Activated CD4-positive, alpha-beta T cell treated with anti-CD3 and anti-CD28 coated beads, Interleukin-2, amount 50 U/mL, for 4 hours (primary cell): ENCODE measurements at places on chromosomes 2 and 18.

- no peak for DNase-seq
Measured at GRCh38 chr2:50748671-50749070, 283.3 kb downstream of the NRXN1 start.

- no peak for DNase-seq
Measured at GRCh38 chr2:33131749-33132148, 185.0 kb downstream of the LTBP1 start.

- no peak for DNase-seq
Measured at GRCh38 chr18:36130039-36130831, 536 bp downstream of the ELP2 start.

DNA sequence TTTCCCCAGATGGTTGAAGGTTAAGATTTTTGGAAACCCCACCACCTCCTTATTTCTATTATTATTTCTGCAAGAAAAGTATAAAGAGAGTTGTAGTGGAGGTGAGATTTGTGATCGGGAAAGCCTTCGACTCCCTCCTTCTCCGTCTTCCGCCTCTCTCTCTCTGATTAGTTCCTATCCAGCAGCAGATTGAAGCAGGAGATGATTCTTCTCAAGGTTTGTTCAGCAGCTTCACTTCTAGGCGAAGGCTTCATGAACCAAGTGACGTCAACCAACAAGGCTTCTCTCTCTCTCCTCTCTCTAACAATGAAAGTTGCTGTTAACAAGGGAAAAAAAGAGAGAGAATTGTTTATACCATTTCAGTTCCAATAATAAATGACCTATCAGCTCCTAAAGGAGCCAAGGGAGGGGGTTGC lies at the start of gene BAZ2B:
TSS of gene BAZ2B (minus strand) at position 263 of the 416 bp plus-strand sequence. CDS start 137,829 bp downstream, outside the sequence.
- no peak for DNase-seq

- DNase-seq, result no peak
Measured at GRCh38 chr2:60525899-60526298, 27.6 kb downstream of the BCL11A start.

- no peak for DNase-seq
Measured at GRCh38 chr2:114354199-114354598, 88.2 kb upstream of the DPP10 start.

DNA sequence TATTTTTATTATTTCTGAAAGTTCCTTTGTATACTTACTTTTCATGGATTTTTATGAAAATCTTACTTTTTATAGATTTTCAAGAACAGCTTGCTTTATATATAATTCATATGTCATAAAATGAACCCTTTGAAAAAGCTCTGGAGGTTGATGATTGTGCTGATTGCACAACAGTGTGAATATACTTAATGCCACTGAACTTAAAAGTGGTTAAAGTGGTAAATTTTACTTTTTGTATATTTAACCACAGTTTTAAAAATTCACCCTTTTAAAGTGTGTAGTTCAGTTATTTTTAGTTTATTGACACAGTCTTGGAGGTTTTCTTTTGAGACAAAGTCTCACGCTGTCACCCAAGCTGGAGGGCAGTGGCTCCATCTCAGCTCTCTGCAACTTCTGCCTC lies 8.4 kb downstream of the SANBR start:
- DNase-seq, result no peak

DNA sequence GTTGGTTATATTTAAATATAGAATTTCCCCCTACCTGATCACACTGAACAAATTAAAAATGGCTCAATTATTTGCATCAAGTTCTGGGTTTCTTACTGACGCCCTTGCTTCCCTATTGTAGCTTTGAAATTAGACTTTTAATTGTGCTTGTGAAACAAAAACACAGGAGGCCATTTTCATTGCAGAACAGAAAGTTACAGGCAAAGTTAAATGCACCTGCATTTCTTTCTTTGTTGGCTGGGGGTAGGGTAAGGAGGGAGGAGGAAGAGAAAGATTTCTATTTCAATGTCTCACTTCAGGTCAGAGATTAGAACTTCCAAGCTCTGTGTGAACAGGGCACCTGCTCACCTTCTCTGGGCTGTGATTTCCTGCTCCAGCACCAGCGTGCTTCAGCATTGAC lies 199.6 kb downstream of the BCL11A start:
- no peak for DNase-seq

DNA sequence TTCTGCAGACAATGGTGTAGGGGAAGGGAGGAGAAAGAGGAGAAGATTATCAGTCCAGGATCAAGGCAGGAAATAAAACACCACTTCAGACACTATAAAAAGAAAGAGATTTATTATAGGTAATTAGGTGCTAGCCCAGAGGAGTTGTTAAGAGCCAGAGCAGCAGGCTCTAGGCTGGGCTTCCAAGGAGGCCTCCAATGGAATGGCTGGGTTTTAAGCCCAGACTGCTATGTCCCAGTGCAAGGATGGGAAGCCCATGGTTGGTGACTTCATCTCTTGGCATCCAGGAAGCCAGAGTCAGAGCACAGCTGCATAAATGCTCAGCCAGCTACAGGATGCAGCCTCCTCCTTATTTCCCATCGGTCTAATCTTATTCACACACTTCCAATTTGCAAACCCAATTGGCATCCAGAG lies 95.6 kb downstream of the LAMA3 start:
- no peak for DNase-seq

GRCh38 chr18:6069539-6069938 lies 174.2 kb upstream of the TMEM200C start:
- no peak for DNase-seq

GRCh38 chr2:62566847-62567246 lies 60.9 kb upstream of the TMEM17 start:
- no peak for DNase-seq

GRCh38 chr2:158457826-158458616 lies 1.3 kb downstream of the PKP4 start:
- peak; percentile 48 for DNase-seq

DNA sequence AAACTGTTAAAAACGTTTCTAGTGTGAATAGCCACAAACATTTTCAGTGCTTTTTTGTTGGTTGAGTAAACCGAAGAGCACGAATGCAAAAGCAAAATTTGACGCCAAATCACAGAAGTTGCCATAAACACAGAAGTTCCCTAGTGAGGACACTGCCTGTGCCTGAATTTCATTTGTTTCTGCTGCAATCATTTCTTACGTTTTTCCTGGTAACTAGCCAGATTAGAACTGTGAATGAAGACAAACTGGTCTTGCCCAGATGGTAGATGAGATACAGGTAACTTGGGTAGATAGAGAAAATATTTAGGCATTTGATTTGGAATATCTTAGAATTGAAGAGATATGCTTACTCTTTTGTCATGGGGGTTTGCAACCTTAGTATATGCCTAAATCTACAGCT lies 9.8 kb upstream of the TBR1 start:
- DNase-seq, result no peak

- DNase-seq, result no peak
Measured at GRCh38 chr2:128377071-128377910, 58.6 kb upstream of the HS6ST1 start.

DNA sequence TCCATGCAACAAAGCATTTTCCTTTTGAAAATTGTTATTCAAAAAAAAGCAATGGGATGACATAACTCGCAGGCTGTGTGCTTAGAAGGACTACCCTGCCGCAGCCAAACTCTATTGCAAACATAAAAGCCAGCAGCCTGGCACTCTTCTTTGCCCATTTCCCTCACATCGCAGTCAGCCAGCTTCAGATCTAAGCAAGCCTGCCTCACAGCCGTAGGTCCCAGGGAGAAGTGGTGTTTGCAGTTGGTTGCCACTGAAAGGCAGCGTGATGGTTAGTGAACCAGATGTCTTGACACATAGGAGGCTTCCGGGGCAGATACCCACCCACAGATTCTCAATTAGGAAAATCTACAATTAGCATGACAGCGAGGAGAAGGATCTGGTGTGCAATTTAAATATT lies 655.2 kb downstream of the RNF144A start:
- peak; percentile 11 for DNase-seq

- no peak for DNase-seq
Measured at GRCh38 chr2:60297296-60298005, 256.0 kb downstream of the BCL11A start.

- DNase-seq, result no peak
Measured at GRCh38 chr18:76390452-76391035, 104.5 kb downstream of the ZNF516 start.

DNA sequence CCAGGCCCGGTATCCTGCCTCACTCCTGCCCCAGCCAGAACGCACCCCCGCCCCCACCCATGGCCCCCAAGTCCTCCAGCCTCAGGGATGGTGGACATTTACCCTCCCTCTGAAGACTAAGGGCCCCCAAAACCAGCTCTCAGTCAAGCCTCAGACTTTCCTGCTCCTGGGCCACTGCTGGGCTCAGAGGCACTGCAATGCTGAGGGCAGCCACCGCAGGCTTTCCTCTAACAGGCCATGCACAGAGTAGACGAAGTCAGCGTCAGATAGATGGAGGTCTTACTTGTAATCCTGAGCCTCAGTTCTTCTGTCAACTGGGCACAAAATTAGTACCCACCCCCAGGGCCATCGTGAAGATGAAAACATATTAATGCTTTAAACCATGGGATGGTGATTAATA lies 92.6 kb downstream of the TTC32 start:
- DNase-seq, result no peak

DNA sequence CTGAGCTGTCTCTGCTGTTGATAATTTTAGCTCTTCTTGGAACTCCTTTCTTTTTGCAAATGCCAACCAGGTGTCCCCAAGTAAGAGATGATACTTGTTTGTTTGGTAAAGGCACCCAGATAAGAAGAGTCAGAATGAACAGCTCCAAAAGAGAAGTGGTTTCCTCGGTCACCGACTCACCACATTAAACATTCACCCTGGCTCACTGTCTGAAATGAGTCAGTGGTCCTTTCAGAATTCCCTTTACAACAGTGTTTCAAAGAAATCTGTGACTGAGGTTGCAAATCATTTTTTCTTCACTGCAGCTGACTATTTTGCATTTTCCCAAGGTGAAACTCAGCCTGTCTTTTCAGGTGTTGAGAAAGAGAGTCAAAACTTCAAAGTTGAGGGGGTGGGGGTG lies 16.2 kb upstream of the CXCR4 start:
- DNase-seq, result peak; percentile 42

DNA sequence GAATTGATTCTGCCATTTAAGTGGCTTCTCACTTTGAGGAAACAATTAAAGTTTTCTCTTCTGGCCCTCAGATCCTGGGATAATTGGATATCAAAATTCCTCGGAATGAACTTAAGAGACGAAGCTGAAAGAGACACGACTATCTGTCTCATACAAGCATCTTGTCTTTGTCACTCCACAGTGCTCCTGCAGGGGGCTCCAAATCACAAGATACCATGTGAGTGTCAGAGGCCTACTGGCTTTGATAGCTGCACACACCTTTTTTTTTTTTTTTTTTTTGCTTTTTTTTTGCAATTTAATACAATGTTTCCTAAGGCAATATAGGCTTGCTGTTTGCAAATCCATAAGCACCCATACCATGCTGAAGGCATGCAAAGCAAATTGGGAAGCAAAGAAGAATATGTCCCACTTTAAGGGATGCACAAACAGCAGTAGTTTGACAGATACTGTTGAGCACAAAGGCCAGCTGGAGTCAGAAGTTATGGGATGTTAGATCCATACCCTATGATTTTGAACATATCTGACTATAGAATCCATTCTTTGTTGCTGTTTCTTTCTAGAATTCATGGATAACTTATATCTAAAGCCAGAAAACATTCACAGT lies 109.0 kb upstream of the CBLN2 start:
- DNase-seq, result no peak

- DNase-seq, result no peak
Measured at GRCh38 chr2:136191041-136191440, 73.1 kb upstream of the CXCR4 start.

- DNase-seq, result no peak
Measured at GRCh38 chr2:127040169-127040568, 66.8 kb downstream of the BIN1 start.

GRCh38 chr2:7452110-7452876 lies 535.1 kb downstream of the RNF144A start:
- DNase-seq, result no peak

- no peak for DNase-seq
Measured at GRCh38 chr2:134785659-134786430, 52.6 kb upstream of the ACMSD start.

DNA sequence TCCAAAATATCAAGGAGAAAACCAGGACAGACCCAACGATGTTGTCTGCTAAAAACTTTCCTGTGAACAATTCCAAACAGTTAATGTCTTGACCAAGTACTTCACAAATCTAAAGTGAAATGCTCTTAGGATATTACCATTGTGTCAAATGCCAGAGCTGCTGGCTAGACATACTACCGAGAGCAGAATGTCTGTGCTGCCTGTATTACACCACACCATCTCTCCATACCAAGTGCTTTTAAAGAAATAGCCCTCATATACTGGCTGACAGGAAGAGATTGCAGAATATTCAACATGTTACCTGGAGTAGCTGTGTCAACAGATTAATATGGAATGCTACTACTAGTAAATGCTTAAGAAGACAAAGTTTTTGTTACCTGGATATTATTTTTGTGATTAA lies 18.6 kb downstream of the IAH1 start:
- DNase-seq, result no peak

GRCh38 chr18:36514778-36515177 lies 217.3 kb downstream of the FHOD3 start:
- DNase-seq, result no peak

DNA sequence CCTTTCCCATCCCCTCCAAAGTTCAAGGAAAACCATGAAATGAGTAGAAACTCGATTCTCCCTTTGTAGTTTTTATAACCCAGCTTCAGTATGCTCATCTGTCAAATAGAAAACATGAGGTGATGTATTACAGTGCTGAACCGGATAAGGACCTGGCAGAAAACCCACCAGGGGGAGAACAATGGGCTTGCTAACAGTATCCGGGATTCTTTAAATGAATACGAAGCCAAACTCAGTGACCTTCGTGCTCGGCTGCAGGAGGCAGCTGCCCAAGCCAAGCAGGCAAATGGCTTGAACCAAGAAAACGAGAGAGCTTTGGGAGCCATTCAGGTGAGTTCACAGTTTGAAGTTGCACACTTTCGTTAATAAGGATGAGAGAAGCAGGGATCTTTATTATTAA lies 113.6 kb upstream of the TTC39C start:
- no peak for DNase-seq

GRCh38 chr2:74080346-74080745 lies 67.4 kb downstream of the BOLA3 start:
- no peak for DNase-seq

- DNase-seq, result no peak
Measured at GRCh38 chr2:54876764-54877163, 153.3 kb downstream of the EML6 start.

- no peak for DNase-seq
Measured at GRCh38 chr18:76425146-76426131, 69.6 kb downstream of the ZNF516 start.
